Kasumi-1 (cell line): ENCODE measurements at places on chromosomes 6 and 20.
A peak's percentile ranks its signal among the peaks of the same experiment; 100 is the strongest.

DNA sequence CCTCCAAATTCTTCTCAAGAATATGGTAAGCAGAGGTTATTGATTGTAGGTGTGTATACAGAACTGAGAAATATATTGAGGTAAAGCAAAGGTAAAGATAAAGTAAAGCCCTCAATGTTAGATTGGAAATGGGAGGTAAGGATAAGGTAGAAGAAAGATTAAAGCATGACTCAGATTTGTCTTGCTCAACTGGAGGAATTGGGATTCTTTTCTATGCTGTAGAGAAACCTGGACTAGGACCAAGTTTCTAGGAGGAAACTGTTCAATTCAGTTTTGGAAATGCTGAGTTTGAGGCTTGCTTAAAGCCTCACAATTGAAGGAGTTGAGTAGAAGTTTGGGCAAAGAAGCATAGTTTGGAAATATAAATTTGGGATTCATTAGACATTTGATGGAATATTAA lies 634.0 kb upstream of the PTCHD4 start:
- DNase-seq = no peak

GRCh38 chr20:24589381-24589780 lies 120.0 kb downstream of the SYNDIG1 start:
- no peak for DNase-seq

GRCh38 chr20:3990716-3991115 lies 24.6 kb downstream of the RNF24 start:
- DNase-seq = no peak

DNA sequence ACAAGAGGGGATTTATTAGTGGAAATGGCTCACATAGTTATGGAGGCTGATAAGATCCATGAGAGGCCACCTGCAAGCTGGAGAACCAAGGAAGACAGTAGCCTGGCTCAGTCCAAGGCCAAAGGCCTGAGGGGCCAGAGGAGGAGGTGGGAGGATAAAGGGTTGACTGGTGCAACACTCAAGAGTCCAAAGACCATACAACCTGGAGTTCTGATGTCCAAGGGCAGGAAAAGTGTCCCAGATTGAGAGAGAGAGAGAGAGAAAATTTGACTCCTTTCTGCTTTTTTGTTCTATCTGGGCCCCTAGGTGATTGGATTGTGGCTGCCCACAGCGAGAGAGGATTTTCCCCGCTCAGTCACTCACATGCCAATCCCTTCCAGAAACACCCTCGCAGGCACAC lies 8.0 kb downstream of the HLA-F start:
- no peak for DNase-seq

DNA sequence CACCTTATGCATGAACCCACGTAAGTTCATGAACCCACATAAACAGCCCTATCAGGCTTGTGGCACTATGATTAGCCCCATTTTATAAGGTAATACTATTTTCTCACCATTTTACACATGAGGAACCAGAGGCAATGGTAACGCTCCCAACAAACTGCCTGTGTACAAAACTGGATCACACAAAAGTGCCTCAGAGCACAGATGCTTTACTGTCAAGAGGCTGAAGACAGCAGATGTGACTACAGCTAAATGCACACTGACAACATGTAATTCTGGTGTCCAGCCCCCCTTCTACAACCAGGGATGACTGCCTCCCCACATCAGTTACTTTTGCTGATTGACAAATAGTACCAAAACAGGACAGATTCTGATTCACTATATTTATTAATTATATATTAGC lies 69.6 kb downstream of the GMDS start:
- no peak for DNase-seq

DNA sequence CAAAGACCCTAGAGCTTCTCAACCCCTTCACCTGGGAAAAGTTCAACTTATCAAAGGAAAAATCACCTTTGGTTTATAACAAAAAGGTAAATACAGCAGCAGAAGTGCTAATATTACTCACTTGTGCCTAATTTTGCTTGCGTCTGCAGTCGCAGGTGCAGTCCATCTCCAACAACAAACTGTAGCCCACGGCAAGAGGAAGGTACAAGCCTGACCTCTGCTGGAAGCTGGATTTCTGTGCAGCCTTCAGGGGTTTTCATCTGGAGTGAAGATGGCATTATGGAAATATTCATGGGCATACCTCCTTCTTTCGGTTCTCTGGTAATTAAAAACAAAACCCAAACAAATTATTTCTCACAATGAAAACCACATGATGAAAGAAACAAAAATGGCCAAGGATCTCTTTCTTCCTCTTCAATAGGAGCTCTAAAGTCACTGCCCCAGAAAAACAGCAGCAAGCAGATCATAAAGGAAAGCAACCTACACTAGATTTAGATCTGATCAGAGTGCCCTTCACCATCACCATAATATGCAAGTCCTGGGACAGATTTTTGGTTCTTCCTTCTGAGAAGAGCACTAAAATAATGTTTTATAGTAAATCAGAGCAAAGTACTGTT lies 7.8 kb downstream of the UBE3D start:
- DNase-seq = peak; percentile 58

GRCh38 chr6:24357336-24358218 lies at the start of gene DCDC2:
DCDC2 (minus strand) TSS chr6:24358059; CDS start chr6:24357750, 309 bp downstream.
- DNase-seq = no peak

DNA sequence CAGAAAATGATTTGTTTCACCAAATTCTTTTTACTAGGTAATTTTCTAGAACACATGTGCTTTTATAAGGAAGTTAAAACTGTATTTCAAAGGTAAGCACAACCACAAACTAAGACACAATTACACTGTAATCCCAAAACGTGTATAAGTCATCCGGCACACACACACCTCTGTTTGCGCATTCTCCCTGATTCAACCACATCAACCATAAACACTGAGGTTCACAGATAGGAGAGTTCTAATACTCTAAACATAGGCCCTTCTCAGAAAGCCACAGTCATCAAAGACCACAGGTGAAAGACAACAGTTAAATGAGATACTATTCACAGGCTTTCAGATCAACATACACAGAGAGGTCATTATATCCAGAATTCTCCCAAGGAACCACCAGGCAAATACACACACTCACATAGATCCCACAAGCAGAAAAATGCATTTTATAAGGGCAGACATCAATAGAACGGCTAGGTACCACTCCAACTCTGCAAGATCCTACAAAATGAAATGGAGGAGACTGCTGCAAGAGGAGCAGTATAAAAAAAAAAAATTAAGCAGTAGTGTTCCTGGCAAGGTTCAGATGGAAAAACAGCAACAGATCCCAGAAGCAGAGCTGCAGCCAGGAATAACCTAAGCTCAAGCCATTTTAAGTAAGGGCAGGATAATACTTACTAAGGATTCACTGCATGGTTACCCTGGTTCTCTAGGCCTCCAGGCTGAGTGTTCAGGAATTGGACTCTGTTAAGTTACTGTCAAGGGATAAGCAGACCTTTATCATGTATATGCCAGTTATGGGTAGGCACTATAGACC lies 6.6 kb upstream of the FBXO9 start:
- DNase-seq = no peak

DNA sequence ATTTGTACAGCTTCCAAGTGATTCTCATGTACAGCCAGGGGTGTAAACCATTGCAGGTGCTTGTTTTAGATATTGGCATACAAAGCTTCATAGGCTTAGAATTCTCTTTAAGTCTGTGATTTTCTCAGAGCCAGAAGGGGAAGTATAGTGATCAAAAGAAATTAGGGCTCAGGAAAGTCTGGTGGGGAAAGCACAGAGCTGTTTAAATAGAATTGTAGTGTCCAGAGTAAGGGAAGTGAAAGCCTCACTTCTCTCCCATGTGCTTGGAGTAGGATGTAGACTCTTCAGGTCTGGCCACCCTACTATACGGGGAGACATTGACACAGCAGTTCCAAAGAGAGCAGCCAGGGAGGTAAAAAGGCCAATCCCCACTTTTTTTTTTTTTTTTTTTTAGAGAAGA lies 10.4 kb downstream of the GCNT2 start:
- DNase-seq = peak; percentile 19

GRCh38 chr6:48765352-48765961 lies 654.5 kb upstream of the PTCHD4 start:
- peak; percentile 73 for DNase-seq

DNA sequence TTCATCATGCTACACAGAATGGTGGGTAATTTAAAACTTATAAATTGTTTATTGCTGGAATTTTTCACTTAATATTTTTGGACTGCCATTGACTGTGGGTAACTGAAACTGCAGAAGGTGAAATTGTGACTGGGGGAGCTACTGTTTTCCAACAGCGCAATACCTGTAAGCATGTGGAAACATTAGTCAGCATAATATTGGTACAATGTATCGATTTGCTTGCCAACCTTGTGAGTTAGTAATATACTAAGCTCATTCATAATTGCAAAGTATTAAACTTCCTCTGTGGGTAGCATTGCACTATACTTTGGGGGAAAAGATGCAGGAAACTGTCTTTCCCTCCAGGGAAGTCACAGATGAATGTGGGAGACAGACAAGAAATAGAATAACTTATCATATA lies 766.5 kb downstream of the HDGFL1 start:
- no peak for DNase-seq

DNA sequence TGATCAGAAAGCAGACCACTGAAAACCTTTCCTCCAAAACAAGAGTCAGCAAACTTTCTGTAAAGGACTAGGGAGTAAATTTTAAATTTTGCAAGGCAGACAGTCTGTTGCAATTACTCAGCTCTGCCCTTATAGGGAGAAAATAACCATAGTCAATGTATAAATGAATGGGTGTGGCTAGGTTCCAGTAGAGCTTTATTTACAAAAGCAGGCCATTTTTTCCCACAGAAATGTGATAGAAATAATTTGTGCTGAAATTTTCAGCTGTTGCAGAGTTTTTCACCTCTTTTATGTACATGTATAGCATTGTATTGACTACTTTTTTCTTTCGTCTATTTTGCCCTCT lies 7.7 kb downstream of the AMD1 start:
- no peak for DNase-seq

DNA sequence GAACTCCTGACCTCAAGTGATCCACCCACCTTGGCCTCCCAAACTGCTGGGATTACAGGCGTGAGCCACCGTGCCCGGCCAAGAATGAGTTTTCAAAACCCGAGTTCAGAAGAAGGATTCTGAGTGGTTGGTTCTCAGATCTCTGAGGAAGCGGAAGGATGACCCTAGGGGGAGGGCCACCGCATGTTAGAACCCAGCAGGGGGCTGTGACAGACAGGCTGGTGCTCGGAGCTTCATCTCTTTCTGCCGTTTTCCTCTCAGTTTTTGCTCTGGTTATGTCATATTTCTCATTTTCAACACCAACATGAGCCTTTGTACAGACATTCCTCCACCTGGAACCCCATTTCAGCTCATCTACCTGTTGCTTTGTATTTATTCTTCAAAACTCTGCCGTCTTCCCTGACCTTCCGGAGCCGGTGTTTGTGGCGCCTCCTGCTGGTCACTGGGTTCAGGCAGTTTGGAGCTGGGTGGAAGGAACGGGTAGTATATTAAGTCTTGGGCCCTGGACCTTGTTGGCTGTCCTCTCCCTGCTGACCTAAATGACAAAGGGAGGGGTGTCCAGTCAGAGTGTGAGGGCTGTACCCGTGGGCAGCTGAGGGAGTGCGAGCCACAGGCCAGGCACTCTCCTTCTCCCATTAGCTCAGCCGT lies at the start of gene DEFB123:
Gene DEFB123, plus strand, starts transcription at position 621 of the 648 bp plus-strand sequence. CDS start 67 bp downstream, outside the sequence.
- no peak for DNase-seq

DNA sequence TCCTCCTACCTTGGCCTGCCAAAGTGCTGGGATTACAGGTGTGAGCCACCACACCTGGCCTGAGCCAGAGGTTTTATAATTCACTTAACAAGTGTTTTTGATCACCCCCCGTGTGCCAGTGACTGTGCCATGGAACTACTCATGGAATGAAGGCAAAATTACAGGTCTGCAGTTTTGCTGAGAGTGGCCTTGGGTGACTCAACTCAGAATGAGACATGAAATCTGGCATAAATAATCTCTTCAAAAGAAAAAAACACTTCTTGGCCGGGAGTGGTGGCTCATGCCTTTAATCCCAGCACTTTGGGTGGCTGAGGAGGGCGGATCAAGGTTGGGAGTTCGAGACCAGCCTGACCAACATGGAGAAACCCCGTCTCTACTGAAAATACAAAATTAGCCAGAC lies 166.9 kb upstream of the SALL4 start:
- no peak for DNase-seq

- DNase-seq = no peak
Measured at GRCh38 chr20:21259346-21259745, 43.8 kb upstream of the XRN2 start.

DNA sequence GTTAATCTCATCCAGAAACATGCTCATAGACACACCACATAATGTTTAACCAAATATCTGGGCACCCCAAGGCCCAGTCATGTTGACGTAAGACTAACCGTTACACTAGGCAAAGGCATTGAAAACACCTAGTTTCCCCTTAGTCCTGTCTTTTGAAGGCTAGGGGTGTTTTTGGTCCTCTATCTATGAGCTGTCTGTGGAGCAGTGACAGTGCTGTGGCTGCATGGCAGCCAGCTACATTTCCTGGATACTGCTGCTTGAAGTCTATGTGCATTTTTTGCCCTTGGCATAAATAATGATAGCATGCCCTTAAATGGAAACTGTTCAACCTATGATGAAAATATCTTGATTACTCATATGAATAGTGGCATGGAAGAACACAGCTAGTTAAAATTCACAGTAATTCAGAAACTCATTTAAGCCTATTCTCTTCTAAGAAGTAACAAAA lies 18.6 kb downstream of the FARS2 start:
- no peak for DNase-seq

- DNase-seq = no peak
Measured at GRCh38 chr6:158850807-158851115, 31.6 kb upstream of the EZR start.

DNA sequence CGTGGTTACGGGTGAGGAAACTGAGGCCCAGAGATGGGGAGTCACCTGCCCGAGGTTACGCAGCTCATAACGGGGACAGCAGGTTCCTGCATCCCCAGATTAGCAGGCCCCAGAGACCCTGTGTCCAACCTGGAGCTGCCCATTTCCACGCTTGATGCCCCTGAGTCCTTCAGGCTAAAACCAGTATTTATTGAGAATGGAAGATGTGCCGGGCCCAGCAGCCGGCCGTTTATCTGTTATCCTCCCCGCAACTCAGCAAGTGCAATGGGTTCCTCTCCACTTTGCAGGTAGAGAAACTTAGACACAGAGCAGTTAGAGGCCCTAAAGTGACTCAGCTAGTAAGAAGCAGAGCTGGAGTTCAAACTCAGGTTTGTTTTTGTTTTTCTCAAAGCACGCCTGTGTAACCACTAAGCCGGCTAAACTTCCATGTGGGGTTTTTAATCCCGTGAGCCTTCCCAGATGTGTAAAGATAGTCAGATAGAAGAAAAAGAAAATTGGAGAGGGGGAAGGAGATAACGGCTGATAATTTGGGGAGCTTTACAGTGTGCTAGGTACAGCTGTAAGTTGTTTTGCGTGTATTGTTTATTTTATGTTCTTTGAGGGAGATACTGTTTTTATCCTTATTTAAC lies 775 bp downstream of the PFDN4 start:
- peak; percentile 32 for DNase-seq

GRCh38 chr20:51650685-51651134 lies 108.2 kb upstream of the NFATC2 start:
- peak; percentile 86 for DNase-seq
